GM10248 (cell line): ENCODE measurements at places on chromosomes 5 and 9.

- no peak for DNase-seq
Measured at GRCh38 chr9:123911024-123911423, 18.9 kb downstream of the DENND1A start.

DNA sequence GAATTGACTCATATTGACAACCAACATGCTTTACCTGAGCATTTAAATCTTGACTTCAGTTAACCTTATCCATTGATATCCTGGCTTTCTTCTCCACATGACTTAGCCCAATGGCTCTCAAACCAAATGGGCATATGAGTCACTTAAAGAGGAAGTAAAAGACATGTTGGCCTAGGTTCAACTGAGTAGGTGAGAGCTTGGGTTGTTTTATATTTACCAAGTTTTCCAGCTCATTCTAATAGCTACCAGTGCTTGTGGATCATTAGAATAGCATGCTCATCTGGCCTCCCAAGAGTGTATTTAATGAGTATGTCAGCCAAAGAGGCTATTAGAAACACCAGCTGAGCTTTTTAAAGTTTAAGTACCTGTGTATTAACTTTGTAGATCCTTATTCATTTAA, 1049.0 kb downstream of the PTPRD start:
- no peak for DNase-seq

GRCh38 chr5:99272576-99272975, 343.8 kb upstream of the CHD1 start:
- DNase-seq: no peak

- DNase-seq: no peak
Measured at GRCh38 chr5:71748360-71748759, 29.3 kb downstream of the CARTPT start.

DNA sequence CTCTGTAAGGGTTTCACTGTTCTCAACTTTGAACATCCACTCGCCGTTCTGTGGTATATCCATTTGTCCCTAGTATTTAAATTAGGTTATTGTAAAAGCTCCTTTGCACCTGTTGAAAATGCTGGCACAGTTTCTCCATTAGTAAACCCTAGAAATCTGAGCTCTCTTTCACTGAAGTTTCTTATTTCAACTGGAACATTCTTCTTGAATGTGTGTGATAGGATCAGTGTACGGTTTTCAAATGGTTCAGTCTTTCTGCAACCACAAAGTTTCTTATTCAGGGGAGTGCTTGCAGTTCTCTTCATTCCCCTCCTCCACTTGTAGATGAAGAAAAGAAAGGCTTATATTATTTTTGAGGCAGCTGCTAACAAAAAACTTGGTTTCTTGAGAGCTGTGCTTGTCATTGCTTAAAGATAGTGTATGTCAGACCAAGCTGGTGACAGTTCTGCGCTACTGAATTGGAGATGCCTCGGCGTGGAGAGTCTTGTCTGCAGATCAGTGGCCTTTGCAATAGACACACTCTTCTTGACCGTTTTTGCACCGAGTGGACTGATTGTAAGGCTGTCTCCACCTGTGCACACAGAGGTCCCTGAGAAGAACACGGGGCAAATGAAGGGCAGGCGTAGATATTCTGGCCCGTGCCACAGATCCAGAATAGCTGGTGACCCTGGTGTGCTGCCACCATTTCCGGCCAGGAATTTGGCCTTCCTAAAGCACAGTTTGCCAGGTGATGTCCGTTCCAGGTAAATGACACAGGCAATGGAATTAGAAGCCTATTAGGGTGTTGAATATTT, 102.2 kb downstream of the TRIO start:
- DNase-seq: no peak
